ENCODE measurements at places on chromosomes 16 and 17.
A peak's percentile ranks its signal among the peaks of the same experiment; 100 is the strongest.

- DNase-seq = no peak
These were observed 66.2 kb upstream of the CACNG3 start for GRCh38 chr16:24189941-24190340.

DNA sequence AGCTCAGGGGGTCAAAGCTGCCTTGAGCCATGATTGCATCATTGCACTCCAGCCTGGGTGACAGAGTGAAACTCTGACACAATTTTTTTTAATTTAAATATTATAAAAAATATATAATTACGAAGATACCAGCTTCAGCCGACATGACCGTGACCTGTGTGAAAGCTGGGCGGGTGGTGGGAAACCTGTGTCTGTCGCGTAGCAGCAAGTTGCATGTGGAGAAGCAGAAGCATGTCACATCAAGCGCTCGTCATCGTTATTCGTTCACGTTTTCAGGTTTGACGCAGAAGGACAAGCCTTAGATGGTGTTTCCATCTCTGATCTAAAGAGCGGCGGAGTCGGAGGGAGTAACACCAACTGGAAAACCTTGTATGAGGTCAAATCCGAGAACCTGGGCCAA lies 53.7 kb downstream of the RPA1 start:
- DNase-seq = no peak

DNA sequence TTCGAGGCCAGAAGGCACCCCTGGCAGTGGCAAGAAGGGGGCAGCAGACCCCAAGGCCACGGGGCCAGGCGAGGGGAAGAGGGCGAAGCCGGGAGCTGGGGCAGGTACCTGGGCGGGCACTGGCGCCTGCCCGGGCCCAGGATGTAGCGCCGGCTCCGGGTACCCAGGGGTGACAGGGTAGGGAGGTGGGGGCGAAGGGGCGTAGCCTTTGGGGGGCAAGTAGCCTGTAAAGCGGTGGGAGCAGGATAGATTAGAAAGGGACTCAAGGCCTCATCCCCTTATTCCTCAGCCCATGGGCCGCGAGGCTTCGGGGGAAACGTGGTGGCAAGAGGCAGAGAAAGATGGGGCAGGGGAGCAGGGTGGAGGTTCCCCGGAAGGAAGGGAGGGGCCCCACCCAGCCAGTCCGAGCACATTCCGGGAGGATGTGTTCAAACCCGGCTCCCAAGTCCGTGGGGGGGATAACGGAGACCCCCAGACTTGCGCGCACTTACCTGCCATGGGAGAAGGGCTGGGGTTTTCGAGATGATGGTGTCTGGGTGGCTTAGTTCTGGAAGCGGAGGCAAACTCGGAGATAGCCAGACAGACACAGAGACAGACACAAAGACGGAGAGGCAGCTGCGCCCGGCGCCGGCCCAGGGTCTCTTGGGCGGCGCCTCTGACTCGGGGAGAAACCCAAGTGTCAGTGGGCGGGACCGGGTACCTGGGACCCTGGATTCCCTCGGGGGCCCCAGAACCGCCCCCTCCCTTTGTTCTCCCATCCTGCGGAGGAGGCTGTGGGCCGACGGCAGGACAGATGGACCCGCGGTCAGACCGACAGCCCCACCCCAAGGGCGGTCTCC lies 493 bp downstream of the PLSCR3 start:
- peak; percentile 38 for DNase-seq

DNA sequence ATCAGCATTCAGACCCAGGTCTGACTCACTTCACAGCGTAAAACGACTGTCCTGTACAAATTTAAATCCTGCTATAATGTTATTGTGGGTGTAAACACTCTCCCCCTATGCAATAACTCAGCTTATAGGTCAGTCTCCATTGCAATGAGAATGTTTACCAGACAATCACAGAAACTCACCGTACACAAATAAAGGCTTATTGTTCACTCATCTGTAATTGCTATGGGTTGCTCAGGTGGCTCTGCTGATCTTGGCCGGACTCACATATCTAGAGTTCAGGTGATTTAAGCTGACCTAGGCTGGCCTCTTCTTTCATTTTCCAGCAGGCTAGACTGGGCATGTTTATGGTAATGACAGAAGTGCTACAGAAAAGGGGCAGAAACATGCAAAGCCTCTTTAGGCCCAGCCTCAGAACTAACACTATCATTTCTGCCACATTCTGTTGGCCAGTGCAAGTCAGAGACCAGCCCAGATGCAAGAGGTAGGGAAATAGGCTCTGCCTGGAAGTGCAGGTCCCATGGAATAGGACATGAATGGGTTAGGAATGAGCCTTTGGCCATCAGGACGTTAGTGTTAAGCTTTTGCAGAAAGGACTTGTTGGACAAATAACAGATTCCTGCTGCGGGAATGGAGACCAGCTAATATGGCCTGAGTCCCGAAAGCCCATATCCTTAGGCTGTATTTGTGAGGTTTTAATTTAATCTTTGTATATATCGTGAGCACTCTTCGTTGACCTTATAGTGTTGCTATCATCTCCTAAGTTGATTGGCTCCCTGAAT lies 44.0 kb downstream of the HLF start:
- DNase-seq = no peak

GRCh38 chr17:77451245-77451893 lies 310.6 kb downstream of the SEC14L1 start:
- DNase-seq = peak; percentile 36

DNA sequence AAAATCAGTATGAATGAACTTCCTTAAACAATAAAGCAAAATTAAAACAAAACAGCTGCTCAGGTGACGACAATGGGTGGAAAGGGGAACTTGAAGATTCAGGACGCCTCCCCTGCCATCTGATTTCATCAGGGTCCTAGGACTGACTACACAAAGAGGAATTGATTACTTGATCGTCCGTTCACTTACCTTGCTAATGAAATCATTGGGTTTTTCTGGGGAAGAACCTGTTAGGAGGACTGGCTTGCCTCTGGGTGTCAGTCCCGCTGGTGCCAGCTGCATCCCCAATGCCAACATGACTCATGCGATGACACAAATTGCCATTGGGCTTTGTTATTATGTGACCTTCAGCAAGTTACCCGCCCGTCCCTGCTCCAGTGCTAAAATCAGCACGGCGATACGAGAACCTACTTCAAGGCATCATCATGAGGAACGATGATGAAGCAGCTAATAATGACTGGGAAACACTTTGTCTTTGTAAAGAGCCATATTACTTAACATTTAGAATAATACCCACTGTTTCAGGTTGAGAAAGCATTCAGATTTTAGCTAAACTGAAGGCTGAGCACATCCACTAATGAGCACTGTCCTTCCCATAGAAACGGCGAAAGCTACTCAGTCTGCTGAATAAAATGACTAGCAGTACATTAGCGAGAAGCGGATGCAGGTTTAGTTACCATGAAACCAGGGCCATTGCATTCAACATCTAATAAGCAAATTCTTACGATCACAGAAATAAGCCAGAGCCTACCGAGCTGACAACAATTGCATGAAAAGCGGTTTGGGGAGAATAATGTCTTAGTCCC lies 139.4 kb downstream of the ZFHX3 start:
- no peak for DNase-seq

DNA sequence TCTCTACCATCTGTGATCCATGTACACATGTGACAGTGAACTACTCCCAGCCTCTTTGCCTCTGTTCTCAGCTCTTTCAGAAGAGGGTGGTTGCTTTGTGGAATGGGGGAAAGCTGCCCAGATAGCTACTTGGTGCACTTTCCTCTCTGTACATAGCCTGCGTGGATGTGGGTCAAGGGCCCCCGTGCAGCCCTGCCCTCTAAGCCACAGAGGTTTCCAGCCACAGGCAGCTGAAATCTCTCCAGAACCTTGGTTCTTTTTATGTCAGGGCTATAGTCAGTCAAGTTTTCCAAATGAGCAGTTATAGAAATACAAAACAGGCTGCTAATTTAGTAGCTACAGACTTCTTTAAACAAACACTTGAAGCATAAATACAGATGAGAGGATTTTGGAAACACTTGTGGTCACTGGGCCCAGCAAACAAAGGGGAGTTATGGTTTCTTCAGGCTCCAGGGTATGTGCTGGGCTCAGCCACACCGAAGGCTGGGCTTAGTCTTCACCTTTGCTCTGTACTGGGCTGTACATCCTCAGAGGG lies 199.7 kb upstream of the ASIC2 start:
- DNase-seq = no peak

DNA sequence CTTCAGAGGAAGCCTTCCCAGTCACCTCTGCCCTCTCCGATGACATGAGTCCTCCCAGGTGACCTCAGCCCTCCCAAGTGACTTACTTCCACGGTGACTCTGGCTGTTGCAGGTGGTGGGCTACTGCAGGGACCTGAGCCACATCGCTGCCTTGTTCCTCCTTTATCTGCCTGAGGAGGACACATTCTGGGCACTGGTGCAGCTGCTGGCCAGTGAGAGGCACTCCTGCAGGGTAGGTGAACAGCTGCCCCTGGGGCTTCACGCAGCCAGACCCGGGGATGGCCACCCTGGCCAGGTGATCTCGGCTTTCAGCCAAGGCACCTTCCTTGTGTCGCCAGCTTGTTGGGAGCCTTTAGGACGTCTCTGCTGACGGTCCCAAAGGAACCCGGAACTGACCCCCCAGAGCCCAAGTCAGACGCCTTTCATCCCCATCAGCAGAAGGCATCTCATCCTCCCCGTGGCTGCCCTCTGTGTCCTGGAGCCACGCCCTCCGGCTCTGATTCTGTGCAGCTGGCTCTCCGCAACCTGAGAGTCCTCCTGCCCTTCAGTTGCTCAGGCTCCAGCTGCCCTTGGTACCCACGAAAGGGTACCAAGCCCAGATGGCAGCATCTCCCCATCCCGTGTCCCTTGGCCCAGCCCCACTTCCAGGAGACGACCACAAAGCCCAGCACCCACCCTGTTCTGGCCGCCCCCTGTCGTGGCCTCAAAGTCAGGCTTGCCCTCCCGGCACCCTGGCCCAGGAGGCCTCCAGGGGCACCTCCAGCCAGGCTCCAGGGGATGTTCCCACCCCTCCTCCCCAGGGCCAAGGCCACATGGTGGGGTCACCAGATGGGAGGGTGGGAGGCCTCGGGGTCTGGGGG lies 81.7 kb downstream of the GOSR1 start:
- no peak for DNase-seq

- DNase-seq = no peak
These were observed 197.1 kb upstream of the TBX2 start for GRCh38 chr17:61202564-61202963.

- no peak for DNase-seq
These were observed 11.6 kb downstream of the AKAP1 start for GRCh38 chr17:57096472-57097202.

DNA sequence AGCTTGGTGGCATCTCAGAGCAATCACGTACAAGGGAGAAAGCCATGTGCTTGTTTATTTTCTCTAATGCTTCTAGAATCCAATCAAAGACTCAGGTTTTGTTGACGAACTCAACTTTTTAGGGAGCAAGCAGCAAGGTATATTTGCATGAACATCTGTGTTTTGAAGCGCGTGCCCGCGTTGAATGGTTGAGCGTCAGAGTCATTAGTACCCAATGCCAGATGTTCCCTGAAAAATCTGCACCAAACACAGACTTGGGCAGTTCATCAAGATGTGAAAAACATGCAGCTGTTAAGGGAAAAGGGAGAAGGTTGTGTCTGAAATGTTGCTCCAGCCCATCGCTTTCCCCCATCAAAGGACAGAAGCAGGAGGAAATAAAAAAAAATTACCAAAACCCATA lies 170.4 kb downstream of the SNX29 start:
- no peak for DNase-seq

GRCh38 chr17:72747501-72747900 lies 345.0 kb downstream of the SLC39A11 start:
- no peak for DNase-seq

GRCh38 chr16:85165781-85166180 lies 53.5 kb upstream of the CIBAR2 start:
- no peak for DNase-seq

DNA sequence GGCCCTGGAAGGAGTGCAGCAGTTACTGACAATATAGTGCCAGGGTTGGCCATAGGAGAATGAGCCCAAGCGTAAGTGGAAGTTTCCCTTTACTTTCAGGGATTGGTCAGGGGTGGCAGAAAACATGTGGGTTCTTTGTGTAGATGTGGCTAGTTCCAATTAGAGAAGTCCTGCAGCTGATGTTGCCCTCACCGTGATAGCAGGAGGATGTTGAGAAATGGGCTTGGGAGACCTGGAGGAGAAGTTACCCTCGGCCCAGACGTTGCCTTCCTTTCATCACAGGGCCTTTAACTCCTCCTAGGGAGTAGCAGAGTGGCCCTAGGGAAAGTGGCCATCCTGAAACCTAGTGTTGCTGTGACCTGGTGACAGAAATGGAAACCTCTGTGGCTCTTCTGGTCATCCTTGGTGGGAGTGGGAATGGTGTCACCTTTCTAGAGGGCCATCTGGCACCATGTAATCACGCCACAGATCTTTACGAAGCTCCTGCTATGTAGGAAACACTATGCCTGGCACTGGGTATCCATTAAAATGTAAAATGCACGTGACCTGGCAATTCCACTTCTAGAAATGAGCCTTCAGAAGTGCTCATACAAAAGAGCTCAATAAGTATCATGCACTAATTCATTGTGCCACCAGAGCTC lies 6.7 kb downstream of the TMEM92 start:
- DNase-seq = no peak

DNA sequence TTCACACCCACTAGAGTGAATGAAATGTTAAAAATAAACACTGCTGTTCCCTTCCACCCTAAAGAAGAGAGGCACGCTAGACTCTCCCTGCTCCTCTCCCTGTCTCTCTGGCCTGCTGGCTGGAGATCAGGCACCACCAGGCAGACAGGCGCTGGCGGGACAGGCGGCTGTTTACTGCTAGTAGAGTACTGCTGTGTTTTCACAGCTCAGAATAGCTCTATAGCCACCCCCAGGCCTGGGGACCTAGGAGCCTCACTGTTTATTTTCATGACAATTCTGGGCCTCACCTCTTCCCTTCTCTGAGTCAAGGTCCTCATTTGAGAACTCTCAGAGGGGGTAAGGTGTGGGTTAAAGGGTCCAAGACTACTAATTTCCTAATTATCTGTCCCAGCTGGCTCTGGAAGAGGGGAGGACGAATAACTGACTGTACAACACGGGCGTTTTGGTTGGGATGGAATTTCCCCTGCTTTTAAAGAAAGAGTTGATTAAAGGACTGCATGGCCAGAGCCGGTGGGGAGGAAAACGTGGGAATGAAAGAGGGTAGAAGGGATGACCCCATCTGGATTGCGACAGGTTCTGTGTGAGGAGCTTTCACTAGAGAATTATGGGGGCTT lies 9.0 kb upstream of the G6PC1 start:
- DNase-seq = no peak

GRCh38 chr17:52673791-52674190 lies 515.3 kb upstream of the CA10 start:
- no peak for DNase-seq
